Activated naive CD4-positive, alpha-beta T cell treated with anti-CD3 and anti-CD28 coated beads, Interleukin-2, amount 10 ng/mL, durations not matched to agents 5 hours and 36 hours (primary cell): ENCODE measurements at places on chromosomes 1 and 21. TPM values are rescaled to one million over a fixed set of nuclear protein-coding genes. Genes with fewer than 3 reads are reported as not detected.

The KIF17 gene
- total RNA-seq: not detected

The ANGPTL1 gene
- total RNA-seq: not detected

The PLPPR5 gene
- total RNA-seq: not detected

The NR5A2 gene
- not detected for total RNA-seq

The POLR3GL gene
- total RNA-seq: 27.8 TPM
